ENCODE measurements at places on chromosomes 3 and 15.

DNA sequence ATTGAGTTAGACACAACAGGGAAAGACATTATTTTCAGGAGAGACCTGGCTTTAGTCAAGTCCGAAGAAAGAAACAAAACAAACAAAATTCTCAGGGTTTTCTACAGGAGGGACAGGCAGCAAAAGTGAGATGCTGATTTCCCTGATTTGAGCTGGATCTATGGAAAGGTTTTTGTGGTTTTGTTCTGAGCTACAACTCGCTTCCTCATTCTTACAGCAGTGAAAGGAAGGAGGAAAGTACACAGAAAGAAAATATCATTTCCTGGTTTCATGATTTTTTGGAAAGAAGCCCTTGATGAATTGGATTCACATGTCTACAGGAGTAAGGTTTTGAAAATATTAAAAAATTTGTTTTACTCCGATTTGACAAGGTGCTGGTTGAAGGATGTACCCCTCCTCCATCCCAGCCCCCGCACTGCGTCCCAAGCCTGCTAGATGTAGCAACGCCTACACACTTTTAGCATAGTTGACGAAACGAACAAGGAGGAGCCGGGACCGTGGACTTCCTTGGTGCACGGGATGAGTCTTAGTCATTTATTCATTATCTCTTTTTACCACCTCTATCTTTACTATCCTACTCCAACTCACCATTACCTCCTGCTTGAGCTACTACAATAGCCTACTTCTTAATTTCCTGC lies 10.8 kb downstream of the PRICKLE2 start:
- DNase-seq: peak; percentile 50

DNA sequence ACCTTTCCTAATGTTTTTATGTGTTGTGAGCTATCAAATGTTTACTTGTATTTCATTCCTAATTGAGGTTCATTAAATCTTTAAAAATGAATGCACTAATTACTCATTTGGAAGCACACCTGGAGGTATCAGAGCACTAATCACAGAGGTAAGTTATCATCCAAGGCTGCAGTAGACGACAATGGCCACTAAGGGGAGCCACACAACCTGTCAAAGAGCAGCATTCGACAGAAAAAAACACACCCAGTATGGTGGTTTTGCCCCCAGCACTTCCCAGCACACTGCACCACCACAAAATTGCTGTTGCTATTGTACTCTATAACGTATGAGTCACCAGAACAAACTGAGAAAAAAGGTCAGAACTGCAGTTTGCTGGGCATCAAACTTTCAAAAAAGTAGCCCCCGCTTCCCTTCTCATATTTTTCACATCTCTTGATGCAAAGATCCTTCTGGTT lies 205.9 kb upstream of the IGF1R start:
- peak; percentile 91 for DNase-seq

- DNase-seq: no peak
Measured at GRCh38 chr15:84987949-84988624, 6.4 kb downstream of the PDE8A start.

DNA sequence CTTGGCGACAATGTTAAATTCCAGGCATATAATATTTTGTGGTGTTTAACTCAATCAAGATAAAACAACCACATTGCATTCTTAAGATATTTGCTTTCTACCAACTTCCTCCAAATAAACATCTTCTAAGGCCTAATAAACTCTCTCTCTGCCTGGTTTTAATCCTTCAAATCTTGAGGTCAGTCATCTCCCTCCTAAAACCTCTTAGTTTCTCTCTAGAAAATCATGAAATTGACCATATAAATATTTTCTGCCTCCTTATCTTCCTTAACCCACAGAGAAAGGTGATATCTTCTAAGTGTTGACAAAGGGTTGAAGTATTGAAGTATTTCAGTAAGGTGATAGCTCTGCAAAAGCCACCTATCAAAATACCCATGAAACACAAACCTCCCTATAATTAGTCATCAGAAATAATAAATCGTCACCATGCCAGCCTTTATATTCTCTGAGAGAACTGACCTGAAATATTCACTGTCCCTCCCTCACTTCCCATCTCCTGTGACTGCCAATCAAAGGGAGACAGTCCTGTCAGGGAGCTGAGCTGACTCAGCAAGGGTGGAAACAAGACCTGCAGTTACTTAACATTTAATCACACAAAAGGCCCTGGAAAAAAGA lies 1261.1 kb downstream of the ROBO1 start:
- DNase-seq: peak; percentile 38

DNA sequence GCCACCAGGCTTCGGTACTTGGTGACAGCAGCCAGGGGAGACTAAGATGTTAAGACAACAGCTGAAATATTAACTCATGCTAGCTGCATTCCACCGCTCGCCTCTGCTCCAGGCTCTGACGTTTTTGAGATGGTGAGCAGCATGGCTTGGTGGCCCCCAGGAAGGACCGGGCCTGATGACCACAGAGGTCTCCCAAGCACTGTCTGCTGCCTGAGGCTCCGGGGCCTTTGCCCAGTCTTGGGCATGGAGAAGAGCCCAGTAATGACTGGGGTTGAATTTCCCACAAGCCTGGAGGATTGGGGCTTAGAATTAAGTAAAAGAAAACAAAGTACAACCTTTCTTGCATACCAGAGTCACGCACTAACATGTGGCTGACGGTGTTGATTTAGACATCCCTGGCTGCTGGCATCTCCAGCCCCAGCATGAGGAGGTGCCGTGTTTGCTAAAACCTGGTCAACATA lies 243.6 kb upstream of the LYSMD4 start:
- no peak for DNase-seq

- peak; percentile 97 for DNase-seq
Measured at GRCh38 chr15:73994413-73994883, at the start of gene PML. PML (plus strand) TSS chr15:73994716; CDS start chr15:73994813, 97 bp downstream.

DNA sequence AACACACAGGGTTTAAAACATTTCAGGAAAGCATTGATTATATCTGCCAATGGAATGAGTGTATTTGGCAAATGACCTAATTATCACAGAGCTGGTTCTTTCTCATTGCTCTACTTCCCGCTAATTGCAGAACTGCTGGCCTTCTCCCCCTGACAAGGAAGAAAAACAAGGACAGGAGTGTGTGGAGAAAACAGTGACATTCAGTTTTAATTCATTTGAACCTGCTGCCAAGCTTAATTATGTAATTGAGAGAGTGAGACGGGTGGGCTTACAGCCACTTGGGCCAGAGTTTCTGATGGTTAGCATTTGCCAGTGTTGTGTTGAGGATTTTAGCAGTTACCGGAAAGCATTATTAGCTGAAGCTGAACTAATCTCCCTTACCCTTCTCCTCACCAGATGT lies 301.4 kb downstream of the RBMS3 start:
- DNase-seq: no peak
